ENCODE measurements at places on chromosomes 2 and 18.

- DNase-seq: no peak
Observed at GRCh38 chr2:217445723-217446122, 557.1 kb downstream of the TNS1 start.

DNA sequence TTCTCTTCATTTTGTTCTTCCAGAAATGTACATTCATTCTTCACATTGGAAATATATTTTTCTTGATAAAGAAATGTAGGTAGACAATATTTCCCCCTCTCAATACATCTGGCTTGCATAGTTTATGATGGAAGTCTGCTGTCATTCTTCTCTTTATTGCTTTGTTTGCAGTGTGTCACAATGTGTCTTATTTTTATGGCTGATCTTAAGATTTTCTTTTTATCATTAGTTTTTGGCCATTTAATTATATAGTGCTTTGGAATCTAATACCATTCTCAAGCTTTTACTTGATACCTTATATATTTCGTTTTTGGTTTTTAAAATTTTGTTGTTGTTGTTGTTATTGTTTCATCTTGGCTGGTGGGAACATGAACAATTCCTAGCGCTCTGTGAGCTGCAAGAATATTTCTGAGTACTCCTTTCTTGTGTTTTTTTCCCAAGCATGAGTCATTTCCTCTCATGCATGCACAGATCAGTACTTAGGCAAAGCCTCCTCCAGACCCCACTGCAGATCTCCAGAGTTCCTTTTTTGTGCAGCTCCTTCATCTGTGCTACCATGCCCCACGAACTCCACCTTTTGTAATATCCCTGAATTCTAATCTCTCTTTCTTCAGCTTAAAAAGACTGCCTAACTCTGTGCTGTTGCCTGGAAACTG, 13.7 kb upstream of the MMADHC start:
- DNase-seq: no peak

- DNase-seq: no peak
Observed at GRCh38 chr2:23476786-23477185, 91.8 kb downstream of the KLHL29 start.

DNA sequence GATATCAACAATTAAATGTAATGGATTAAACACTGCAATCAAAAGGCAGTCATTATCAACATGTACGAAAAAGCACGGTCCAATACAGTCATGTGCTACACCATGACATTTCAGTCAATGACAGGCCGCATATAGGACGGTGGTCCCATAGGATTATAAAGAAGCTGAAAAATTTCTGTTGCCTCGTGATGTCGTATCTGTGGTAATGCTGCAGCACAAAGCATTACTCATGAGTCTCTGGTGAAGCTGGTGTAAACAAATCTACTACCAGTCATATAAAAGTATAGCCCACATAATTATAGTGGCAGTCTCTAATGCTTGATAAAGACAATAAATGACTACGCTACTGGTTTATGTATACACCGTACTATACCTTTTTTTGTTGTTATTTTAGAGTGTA, 58.4 kb downstream of the RABL2A start:
- no peak for DNase-seq

- DNase-seq: no peak
Observed at GRCh38 chr2:180184506-180184905, 177.4 kb upstream of the CWC22 start.

GRCh38 chr2:205902041-205902899, 183.7 kb downstream of the INO80D start:
- DNase-seq: no peak

DNA sequence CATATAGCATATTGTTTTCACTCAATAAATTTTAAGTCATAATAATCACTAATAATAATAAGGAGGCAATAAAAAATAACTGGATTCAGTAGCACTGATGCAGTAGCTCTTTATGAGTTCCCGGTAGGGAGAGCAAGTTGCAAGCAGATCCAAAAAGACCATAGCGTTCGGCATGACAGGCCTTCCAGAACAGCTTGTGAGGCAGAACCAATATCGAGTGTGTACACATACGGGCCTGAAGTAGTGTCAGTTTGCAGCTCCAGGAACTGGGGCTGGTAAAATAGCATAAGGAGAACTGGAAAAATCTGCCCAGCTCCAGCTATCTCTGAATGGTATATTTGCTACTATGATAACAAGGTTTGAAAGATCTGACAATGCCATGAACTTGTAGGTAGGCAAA, 1607.8 kb upstream of the PIK3C3 start:
- DNase-seq: no peak

- DNase-seq: no peak
Observed at GRCh38 chr2:221503965-221504364, 68.1 kb downstream of the EPHA4 start.

- DNase-seq: no peak
Observed at GRCh38 chr2:45944074-45944473, 292.6 kb downstream of the PRKCE start.

DNA sequence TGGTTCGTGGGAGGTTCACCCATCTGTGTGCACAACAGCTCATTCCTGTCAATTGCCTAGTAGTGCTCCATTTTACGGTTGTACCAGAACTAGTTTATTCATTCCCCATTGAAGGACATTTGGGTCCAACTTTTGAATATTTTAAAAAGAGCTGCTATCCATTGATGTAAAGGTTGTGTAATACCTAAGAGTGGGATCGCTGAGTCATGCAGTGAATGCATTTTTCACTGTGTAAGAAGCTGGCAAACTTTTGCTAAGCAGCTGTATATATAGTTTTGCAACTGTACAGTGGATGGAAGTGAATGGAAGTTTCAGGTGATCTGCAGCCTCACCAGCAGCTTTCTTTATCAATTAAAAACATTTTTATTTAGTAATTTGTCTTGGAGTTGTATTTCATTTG, 104.5 kb downstream of the DCDC2C start:
- DNase-seq: no peak

DNA sequence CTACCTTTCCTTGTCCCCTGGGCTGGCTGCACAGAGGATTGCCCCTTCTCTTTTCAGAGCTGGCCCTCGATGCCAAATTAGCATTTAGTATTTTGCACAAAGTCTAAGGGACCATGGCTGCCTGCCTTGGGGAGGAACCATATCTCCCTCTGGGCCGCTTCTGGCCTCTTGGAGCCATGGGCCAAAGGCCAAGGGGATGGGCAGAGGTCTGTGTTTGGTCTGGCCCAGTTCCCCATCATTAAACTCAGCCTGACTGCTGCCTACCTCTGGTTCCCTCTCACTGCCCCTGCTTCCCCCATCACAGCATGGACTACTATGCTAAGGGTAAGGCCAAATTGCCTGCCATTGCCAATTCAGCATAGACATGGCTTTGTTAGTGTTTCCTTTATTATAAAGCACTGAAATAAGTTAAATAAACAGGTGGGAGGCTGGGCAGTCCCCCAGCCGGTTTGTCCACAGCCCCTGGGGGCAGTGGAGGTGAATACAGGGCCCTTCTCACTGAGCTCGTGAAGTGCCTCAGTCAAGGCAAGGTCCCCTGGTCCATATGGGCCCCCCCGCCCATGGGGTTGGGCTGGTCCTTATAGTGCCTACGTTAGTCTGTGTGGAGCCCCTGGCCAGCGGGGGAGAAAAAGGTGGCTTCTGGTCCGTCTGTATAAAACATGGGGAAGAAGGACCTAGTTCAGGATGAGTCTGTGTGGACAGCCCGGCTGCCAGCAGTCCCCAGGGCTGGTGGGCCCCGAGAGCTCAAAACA, 3.5 kb downstream of the ZNF513 start:
- DNase-seq: no peak

DNA sequence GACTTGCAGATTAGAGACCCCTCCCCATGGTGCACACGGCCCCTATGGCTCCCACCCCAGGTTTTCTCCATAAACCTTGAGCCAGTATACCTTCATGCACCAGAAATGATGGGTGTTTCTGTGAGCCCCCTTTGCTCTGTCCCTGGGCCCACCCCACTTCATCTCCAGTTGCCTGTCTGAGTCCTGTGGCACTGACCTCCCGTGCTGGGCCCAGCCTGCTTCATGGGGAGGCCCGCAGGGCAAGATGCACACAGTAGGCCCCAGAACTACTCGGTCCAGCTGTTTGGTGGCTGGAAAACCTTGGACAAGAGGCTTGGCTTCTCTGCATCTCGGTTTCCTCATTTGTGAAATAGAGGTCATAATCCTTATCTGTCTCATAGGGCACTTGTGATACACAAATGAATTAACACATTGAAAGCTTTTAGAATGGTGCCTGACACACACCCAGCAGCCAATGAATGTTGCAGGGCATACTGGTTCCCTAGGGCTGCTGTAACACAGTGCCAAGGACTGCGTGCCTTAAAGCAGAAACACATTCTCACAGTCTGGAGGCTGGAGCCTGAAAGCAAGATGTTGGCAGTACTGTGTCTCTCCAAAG, 58.4 kb downstream of the SH3BP4 start:
- DNase-seq: no peak

DNA sequence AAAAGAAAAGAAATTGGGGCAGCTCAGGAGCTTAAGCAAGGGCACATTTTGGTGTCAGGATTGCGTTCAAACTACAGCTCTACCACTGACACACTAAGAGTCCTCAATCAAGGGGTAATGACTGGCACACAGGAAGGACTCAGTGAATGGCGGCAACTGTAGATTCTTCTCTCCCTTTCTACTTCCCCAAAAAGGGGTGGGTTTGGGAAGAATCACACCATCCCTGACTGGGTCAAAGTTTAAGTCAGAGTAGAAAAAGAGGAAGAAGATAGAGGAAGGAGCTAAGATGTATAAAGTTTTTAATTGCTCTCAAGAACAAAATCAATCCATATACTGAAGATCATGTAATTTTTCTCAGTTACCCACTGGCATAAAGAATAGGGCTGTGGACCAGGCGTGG, 2.6 kb downstream of the NLRC4 start:
- no peak for DNase-seq

DNA sequence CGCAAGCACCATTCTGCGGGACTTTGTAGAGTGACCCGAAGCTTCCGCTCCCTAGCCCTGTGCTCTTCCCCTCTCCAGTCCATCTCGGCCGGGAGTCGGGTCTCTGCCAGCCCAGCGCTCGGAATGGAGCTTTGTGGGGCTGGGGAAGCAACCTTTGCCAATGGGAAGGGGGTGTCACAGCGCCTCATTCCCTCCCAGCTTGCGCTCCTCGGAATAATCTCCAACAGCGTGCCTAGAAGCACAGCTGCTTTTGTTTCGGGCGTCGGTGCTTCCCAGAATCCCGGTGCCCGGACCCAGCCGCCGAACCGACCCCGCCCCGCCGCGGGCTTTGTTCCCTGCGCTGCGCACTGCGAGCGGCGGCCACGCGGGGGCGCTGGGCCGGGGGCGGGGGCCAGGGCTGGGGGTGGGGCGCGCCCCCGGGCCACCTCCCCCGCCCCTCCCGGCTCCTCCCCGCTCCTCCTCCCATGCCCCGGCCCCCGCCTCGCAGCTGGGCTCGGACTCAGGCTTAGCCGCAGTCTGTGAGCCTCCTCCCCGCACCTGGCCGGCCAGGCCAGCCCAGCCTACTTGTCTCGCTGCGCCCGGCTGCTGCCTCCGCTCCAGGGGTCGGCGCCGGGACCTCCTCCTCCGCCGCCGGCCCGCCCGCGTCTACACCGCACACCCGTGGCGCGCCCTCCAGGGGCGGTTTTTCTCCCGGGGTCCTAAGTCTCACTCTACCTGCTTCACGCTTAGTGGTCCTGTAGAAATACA, 77.7 kb upstream of the SMAD2 start:
- peak; percentile 14 for DNase-seq

- DNase-seq: no peak
Observed at GRCh38 chr18:41973983-41974382, 18.9 kb downstream of the PIK3C3 start.

DNA sequence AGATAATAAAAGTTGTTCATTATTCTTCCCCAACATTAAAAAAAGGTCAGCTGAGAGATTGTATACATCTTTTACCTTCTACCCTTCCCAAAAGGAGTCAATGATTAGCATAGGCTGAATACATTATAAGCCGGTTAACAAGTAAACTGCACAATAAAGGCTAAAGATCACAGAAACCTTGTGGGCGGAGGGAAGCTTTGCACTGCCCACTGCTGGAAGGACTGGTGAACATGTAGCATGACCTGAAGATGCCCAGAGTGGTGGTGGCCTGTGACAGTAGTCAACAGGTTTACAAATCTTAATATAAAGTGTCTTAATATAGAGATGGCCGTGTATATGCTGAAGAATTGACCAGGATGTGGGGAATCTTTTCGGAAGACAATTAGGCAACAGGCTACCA, 35.6 kb downstream of the ARL5A start:
- no peak for DNase-seq

DNA sequence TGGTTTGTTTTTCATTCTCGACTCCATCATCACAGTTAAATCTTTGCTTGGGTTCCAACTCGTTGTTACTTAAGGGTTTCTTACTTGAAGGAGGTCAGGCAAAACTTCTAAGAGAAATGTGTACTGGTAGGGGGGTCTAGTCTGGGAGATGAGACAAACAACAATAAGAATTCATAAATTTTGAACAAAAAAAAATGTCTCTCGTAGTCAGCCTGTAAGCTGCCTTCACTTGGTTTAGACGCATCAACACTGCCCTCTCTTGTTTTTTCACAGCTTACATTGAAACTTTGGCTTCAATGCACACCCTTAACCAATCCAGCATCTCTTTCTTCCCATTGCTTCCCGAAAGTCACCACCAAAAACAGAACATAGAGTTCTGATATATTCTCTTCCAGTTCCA, 576.4 kb upstream of the PIK3C3 start:
- no peak for DNase-seq

GRCh38 chr2:171986778-171987177, 13.0 kb upstream of the METAP1D start:
- no peak for DNase-seq

DNA sequence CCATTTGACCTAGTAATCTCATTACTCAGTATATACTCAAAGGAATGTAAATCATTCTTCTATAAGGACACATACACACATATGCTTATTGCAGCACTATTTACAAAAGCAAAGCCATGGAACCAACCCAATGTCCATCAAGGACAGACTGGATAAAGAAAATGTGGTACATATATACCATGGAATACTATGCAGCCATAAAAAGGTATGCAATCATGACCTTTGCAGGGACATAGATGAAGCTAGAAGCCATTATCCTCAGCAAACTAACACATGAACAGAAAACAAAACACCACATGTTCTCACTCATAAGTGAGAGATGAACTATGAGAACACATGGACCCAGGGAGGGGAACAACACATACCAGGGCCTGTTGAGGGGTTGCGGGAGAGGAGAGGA, 214.5 kb downstream of the NBAS start:
- DNase-seq: no peak

- no peak for DNase-seq
Observed at GRCh38 chr2:99879481-99879880, 262.9 kb downstream of the AFF3 start.

- no peak for DNase-seq
Observed at GRCh38 chr18:45321520-45321919, 293.8 kb upstream of the SLC14A2 start.

DNA sequence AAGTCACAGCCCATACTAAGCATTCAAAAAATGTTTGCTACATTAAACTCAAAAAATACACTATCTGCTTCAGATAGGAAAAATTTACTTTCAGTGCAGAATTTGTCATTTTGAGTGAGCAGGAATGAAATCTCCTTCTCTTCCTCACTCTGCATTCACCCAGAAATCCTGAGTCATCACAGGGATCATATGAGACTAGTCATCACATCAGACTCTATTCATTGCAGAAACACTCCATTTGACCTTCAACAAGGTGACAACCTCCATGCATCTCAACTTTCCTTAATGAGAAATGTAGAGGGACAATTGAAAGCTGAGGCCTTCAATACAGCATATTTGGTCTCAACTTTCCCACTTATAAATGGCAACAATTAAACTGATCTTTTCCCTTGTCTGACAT, 130.4 kb upstream of the CYP26B1 start:
- DNase-seq: no peak

GRCh38 chr18:59921384-59921891, 21.6 kb downstream of the PMAIP1 start:
- DNase-seq: peak; percentile 71

GRCh38 chr18:46433121-46433826, 223.7 kb downstream of the LOXHD1 start:
- no peak for DNase-seq
